Stimulated activated CD4-positive, alpha-beta T cell treated with anti-CD3 and anti-CD28 coated beads, Interleukin-1b, Interleukin-23, amount 100 ng/mL, for 4 hours (primary cell): ENCODE measurements at places on chromosomes 13 and 19.

GRCh38 chr19:44581288-44581687 is 32.1 kb upstream of the IGSF23 start:
- DNase-seq: no peak

DNA sequence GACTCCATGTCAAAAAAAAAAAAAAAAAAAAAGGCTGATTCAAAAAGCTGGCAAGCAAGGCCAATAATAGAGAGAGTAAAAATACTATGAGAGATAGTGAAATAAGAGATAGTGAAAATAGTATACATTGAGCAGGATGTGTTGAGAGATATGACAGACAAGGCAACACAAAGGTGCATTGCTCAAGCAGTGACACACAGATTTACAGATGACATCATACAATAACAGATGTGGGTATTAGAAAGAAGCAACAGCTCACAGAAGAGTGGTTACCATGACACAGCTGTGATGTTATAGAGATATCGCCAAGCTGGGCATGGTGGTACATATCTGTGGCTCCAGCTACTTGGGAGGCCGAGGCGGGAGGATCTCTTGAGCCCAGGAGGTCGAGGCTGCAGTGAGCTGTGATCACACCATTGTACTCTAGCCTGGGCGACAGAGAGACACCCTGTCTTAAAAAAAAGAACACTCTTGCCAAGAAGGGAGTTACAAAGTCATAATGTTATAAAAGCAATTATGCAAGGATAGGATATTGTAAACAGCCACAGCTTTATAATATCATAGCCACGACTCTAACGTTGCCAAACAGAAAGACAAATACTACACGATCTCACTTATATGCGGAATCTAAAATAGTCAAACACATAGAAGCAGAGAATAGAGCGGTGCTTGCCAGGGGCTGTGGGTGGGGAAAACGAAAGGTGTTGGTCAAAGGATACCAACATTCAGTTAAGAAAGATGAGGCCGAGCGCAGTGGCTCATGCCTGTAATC is 10.3 kb downstream of the TNFSF9 start:
- no peak for DNase-seq

GRCh38 chr13:74794147-74794546 is 659.9 kb upstream of the KLF12 start:
- no peak for DNase-seq

DNA sequence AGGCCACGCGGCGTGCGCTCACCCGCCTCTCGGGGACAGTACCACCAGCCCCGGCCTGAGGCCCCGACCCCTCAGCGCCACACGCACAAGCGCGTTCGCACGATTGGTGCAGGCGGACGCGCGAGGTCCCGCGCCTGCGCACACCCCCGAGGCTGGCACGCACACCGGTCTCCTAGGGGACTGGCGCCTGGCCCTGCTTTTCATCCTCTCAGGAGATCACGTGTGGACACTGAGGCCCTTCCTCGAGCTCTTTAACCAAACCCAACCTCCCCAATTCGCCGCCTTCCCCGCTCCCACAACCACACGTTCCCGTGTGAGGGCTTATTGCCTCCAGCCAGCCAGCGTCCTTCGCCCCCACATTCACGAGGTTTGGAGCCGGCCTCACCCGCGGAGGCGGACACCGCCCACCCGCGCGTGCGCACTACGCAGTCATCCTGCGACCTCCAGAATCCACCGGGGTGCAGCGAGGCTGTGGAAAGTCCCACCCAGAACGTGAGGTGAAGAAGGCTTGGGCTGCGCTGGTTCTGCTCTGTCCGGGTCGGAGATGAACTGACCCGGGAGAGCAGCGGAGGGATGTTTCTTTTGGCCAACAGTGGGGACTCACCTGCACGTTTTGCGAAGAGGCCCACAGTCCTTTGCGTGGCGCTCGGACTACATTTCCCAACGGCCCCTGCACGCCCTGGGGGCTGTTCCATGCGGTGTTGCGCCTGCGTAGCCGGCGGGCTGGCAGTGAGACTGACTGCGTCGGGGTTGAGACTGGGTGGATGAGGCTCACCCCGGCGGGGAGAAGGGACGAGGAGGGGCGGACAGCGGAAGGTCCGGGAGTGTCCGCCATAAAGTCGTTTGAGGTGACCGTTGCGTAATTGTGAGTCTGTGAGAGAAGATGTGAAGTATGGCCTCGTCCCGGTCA is 539 bp upstream of the ZNF667 start:
- peak; percentile 16 for DNase-seq

GRCh38 chr13:92313382-92313781 is 913.2 kb upstream of the GPC6 start:
- DNase-seq: no peak

GRCh38 chr19:52896431-52897137 is 851 bp downstream of the ZNF320 start:
- DNase-seq: no peak

DNA sequence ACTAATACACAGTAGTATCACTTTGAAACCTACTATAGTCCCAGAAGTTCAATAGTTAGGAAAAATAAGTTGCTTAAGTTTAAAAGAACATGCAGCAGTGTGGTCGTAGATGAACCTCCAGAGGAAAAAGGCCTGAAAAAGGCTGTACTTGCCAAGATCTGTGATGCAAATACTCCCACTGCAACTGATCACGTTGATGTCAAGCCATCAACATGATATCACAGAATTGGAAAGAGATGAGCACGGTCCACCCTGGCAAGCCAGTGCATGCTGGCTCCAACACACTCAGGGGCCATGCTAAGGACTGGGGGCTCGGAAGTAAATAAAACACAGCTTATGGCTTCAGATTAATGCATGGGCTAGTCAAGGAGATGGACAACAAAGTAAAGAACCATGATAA is 71.8 kb upstream of the LRCH1 start:
- DNase-seq: no peak
